ENCODE measurements at places on chromosomes 2 and 18.
A peak's percentile ranks its signal among the peaks of the same experiment; 100 is the strongest.

DNA sequence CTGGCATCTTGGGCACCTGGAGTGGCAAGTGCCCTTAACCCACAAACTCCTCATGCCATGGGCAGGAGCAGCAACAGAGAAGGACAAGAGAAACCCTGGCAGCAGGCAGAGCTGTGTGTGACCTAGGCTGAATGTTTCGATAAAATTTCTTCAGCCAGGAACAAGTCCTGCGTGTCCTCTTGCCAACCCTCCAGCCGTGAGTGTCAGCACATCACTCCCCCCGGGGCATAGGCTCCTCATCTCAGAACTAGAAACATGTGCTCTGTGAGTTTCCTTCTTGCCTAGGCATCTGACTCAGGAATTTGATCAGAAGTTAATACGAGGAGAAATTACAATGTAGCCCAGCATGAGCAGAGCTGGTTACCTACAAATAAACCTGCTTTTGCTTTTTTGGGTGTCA is 2.2 kb downstream of the ABCG8 start:
- ATAC-seq, result no peak

DNA sequence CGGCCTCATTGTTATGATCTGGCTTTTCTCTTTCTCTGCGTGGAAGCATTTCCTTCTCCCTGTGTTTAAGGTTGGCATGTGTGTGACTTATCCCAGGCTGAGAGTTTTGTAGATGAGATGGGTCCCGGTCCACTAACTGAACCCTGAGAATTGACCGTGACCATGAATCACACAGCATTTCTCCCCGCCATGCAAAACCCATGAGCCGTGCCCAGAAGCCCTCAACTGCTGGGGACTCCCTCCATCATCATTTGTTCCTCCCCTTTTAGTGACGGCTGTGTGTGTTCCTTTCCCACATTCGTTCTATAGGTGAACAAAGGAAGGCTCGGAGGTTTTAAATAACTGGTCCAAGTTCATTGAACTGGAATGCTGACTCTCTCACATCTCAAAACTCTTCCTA is 30.1 kb upstream of the TXNDC2 start:
- ATAC-seq, result peak; percentile 54

- ATAC-seq, result no peak
These were observed 67.3 kb downstream of the SPTBN1 start for GRCh38 chr2:54523324-54523959.

GRCh38 chr18:11672846-11673454 is 16.1 kb upstream of the GNAL start:
- no peak for ATAC-seq

DNA sequence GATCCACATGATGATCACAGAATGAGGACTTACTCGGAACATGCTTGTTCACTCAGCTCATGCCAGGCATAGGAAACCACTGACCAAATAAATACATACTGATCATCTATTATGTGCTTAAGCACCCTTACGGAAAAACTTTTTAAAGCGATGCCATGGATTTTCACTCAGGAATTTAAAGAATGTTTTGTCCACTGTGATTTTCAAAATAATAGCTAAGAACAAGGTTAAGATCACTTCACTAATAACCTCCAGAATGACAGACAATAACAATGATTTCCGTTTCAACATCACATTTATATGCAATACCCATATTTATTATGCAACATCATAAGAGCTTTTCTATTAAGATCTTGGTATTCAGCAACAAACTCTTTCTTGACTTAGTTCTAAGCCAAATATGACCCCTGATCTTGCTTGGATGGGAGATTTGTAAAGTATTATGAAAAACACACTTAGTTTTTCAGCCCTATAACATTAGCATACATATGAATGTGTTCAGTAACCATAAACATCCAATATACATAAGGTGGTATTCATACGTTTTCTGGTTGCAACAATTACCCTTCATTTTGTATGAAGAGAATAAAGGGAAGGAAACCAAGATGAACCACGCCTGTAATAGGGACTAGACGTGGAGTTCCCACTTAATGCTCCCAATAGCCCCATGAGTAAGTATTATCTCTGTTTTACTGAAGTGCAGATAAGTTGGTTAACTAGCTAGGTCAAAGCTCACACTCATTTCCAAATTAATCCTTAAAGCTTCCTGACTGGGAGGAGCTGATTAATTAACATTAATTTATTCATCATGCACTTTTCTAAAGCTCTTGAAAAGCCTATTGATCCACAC is 1.9 kb downstream of the CD302 start:
- no peak for ATAC-seq

DNA sequence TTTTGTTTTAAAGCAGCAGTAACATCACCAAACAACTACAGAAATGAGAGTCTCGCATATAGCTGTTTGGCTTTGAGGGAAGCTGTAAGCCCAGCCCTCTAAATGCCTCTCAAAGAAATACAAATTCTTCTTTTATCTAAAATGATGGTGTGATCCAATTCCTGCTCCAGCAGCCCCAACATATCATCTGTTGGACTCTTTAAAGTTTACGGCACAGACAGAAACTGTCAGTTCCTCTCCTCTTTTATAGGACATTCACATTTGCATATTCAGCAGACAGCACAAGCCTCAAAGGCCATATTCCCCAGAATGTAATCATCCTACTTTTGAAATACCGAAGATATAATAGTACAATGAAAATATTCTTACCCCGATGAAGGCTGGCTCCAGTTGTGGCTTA is 216.9 kb upstream of the REV1 start:
- ATAC-seq, result no peak

GRCh38 chr2:171703574-171704347 is 16.5 kb downstream of the DYNC1I2 start:
- peak; percentile 54 for ATAC-seq

GRCh38 chr2:78431241-78431640 is 594.3 kb upstream of the REG3G start:
- ATAC-seq, result no peak

DNA sequence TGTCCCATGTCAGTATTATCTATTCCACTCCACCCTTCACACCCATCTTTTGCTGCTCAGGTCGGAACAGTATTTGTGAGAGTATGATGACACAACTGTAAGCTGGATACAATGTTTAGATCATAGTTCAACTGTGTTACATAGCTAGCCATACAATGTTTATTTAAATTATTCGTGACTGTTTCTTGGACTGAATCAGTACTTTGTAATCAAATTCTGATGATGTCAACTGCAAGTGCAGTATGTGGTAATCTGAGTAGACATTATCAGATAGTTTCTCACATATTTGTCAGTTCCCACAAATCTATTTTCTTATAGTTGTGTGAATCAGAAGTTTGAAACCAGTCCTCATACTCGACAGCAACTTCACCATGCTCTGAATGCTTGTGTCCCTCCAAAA is 177.6 kb downstream of the ZNF407 start:
- ATAC-seq, result no peak

DNA sequence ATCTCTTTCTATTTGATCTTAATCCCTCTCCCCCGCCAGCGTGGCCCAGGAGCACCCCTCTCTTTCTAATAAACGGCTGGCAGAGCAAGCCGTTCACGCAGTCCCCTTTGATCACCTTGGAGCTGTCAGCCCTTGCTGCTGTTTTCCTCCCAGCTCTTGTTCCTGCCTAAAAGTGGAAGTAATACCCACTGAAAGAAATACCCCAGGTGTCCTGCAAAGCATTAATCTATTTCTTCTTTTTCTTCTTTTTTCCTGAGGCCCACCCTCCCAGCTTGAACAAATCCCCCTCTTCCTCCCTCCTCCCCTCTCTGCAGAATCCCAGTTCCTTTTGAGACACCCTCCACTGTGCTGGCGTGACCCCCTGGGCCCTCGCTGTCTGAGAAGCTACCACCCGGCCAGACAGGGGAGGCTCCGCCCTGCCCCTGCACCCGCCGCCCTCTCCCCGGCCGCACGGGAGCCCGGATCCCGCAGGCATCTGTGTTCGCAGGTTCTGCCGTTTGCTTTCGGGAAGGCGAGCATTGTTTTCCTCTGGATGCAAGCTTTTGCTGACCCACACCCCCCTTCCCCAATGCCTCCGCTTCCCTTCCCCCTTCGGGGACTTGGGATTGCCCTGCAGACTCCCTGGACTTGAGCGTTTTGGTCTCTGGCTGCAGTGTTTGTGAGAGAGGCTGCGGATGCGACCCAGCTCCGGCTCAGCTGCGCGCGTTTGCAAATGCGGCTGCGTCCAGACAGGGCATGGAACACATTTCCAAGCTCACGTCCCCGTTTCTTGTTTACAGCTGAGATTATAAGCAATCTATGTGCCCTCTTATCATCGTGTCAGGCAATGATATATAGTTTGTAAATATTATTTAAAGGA is 631.5 kb downstream of the NYAP2 start:
- peak; percentile 97 for ATAC-seq

GRCh38 chr18:361100-361732 is 93.4 kb upstream of the THOC1 start:
- no peak for ATAC-seq

DNA sequence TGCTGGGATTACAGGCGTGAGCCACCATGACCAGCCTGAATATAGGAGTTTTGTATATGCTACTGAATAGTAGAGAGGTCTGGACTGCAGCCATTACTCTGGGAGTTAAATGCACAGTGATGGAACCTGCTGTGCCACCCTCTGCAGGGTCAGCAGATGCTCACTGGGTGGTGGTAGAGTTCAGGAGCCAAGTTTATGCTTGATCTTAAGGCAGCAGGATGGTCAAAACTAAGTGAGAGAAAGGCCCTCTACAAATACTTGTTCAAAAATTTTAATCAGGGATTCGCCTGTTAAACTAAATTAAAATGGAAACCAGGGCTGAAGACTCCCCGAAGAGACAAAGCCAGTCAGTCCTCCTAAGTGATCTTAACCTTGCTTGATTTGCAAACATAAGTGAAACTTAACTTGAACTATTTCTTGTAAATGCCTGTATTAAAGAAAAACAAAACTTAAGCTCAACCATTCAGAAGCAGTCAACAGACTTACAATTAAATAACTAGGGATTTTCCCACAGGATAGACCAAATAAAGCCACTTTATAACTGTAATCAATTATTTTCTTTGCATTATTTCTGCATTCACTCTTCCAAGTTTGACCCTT is 4.2 kb upstream of the WDFY1 start:
- ATAC-seq, result no peak

DNA sequence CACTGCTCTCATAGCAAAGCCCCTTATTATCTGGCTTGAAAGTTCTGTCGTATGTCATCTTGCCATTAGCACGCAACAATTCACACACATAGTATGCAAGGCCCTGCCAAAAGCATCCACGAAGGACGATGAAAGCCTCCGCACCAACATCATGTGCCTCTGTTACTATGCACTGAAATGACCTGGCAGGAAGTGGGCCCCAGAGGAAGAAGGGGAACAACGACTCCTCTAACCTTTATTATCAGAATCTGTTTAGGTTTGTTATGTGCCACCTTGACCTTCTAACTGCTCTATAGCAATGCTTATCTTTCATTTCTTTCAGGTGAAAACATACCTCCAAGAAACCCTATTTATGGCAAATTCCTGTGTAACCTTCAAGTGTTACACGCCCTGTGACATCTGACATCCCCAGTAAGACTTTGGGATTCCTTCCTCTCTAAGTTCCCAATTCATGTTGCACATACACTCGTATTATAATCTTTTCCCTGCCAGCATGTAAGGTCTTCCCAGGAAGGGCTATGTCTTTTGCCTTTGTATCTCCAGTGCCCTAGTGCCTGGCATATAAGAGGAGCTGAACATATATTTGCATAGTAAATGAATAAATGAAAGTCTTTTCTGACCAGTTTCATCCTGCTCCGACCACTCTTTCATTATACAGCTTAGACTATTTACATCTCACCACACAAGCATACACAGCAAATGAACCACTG is 7.0 kb upstream of the NDUFV2 start:
- ATAC-seq, result peak; percentile 82

DNA sequence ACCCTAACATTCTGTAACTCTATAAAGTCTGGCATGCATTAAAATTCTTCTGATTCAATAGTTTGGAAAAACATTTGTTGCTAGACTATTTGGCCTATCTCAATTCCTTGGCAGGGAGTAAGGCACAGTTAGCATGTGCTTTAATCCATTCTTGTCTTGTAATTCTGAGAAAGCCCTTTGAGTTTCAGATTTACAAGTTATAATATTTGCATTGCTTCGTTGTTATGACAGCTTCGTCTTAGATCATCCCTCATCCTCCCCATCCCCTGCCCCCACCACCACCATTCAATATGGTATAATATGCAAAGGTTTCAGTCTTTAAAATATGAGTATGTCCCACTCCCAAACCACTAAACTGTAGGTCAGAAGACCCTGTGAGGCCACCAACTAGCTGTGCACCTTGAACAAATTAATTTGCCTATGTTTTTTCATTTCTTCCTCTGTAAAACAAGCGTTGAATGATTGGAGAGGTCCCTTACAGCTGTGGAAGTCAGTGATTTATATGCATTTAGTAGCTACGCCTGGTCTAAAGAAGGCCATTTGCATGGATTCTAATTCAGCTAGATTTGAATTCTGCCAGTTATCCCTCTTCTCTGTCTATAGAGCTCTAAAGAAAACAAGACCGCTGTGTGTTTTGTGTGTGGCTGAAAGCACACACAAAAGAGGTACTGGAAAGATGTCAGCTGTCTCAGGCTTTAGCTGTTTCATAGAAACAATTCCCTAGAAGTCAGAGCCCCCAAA is 591 bp downstream of the C2orf80 start:
- peak; percentile 75 for ATAC-seq

GRCh38 chr2:108905176-108905575 is 83.8 kb downstream of the EDAR start:
- ATAC-seq, result no peak

DNA sequence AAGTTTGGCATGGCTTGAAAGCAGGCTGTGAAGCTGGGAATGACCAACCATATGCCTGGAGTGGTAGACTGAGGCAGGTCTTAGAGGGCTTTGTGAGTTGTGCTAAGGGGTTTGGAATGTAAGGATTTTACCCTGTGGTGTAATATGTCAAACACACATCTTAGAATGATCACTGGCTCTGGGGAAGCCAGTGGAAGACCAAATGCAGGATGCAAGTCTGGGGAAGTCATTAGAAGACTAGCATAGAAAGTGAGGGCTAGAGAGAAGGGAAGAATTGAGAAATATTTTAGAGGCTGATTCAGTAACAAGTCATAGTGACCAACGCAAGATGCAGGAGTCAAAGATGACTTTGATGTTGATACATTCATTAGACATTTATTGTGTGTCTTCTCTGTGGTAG is 3.5 kb upstream of the FHOD3 start:
- no peak for ATAC-seq

DNA sequence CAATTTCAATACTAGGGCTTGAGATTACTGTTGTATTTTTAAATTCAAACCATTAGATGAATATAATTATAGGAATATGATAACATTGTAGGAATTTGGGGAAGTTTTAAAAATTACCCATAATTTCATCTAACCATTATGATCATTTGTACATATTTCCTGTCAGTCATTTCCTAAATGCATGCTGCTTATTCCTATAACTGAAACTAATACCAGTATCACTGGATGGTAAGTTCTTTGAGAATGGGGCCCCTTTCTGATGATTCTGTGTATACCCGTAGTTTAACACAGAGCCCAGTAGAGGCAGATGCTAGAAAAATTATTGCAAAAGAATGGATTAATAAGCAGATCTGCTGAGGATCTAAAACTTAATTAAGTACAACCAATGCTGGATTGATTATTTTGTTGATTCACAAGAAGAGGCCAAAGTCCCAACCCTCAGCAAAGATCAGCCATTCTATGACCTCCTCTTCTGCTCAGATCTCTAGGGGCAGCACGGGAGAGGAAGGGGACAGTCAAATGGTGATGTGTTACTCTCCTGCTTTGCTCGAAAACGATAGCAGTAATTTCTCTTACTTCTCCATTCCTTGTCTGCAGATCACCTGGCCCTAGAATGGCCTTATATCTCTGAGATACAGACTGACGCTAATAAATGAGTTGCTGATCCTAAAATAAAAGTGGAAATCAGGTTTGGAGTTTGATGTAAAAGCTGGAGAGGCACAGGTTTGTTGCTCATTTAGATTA is 69.5 kb upstream of the PELI1 start:
- no peak for ATAC-seq

- no peak for ATAC-seq
These were observed 449.8 kb downstream of the NRXN1 start for GRCh38 chr2:50582164-50582563.

All from motor neuron (in vitro differentiated cells).